ENCODE measurements at places on chromosomes 7 and 10.
A peak's percentile ranks its signal among the peaks of the same experiment; 100 is the strongest.

DNA sequence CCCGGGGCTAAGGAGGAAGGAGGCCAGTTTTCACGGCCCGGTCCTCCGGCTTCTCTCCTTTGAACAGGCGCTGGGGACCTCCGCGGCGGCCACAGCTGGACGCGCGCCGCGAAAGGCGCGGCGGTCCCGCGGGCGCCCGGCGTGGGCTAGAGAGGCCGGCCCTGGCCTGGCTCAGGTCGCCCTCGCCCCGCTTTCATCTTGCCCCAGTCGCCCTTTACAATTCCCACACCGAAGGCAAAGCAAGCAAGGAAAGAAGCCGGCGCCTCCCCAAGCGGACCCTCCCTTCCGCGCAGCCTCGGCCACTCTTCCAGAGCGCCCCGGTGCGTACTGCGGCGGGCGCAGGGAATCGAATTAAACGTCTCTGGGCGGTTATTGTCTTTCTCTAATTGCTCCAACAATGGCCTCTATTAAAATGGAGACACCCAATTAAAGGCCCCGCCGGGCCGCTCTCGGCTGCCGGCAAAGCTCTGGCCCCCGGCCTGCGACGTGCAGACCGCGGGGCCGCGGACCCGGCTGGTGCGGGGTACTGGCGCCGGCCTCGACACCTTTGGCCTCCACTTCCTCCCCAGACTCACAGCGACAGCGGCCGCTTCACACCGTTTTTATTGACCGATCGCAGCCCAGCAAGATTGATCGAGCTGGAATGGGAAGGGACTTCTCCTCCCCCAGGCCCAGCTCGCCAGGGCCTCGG is 4.5 kb upstream of the GATA3 start:
- DNase-seq: no peak

GRCh38 chr7:159195946-159196345 is 51.3 kb upstream of the VIPR2 start:
- DNase-seq: no peak

GRCh38 chr7:137890449-137890921 is 43.7 kb upstream of the DGKI start:
- no peak for DNase-seq

DNA sequence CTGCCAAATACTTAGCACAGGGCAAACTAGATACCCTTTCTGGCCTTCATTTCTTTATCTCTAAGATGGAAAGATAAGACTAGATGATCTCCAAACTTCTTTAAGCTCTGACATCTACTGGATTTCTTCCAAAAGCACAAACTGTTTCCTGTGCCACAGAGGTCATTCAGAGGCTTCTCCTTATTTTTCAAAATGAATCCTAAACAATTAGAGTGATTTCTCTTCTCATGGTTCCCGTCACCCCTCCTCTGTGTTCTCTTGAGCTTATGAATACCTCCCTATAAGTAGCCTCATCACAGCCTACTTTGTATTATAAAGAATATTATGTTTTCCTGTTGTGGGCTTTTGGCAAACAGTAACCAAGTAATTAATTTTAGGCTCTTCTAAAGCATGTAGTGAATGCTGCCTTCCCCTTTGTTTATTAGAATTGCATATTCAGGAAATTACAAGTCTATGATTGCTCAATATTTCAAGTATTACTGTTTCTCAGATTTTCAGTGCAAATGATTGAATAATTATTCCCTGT is 179.5 kb downstream of the REEP3 start:
- DNase-seq: no peak

DNA sequence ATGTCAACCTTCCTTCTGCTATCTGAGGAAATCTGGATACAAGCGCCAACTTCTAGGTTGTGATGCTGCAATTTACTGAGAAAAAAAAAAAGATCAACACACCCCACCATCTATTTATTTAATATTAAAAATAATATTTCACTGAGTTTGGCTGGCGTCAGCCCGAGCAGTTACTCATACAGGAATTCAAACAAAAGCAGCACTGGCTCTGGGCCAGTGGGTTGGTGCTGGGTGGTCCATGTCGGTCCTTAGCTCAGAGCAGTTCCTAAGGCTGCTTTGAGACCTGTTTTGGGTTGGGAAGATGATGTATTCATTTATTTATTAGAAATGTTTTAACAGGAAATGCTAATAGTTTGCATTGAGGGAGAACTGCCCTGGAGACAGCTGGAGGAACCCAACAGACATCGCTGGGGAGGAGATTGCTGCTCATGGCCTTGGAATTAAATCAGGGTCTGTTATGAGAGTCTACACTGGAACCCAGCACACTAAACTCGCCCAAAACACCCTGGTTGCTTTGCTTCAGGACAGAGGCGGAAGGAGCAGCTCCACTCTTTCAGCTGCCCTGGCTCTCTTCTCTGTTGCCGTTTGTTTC is 36.3 kb upstream of the GOT1 start:
- no peak for DNase-seq

- no peak for DNase-seq
These were observed 83.6 kb downstream of the RNF216 start for GRCh38 chr7:5697754-5698424.

DNA sequence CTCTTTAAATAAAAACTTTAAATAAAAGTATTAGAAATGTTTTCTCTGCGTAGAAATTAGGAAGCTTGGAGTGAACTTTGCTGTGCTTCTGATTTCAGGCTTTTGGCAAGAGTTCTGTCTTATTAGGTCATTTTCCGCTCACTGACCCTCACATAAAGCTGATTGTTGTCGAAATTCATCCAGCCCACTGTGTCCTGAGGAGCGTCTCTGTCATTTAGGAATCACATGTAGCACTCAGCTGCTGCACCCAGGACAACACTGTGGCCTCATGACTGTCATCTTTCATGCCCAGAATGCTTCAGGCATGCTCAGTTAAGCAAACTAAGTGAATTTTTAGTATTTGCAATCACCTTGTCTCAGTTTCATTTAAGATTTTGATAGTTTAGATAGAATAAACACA is 57.8 kb upstream of the MSRB2 start:
- DNase-seq: peak; percentile 2

- DNase-seq: no peak
These were observed 40.4 kb upstream of the KIAA1217 start for GRCh38 chr10:24168258-24169170.

DNA sequence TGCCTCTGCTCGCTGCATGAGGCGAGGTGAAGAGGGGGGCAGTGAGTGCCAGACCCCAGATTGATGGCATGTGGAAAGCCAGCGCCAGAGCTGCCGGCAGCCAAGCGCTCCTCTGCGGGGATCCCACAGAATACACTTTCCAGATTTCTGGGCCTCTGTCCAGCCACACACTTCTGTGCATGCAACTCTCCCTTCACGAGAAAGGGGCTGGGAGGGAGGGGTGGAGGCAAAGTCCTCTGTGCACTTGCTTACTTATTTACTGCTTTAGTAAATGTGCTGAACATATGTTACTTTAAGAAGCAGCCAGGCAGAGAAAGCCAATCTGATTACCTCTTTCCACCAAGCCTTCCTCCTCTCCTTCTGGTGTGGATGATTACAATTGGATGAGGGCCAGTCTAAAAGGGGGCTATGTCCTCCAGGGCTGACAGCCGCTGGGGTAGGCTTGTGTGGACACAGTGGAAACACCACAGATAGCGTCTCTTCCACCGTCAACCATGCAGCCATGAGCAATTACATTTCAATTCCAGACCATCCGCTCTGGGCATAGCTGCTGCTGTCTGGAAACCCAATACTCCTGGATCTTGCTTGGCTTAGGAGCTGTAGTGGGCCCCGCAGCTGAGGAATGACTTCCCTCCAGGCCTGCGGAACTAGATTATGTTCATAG is 322.8 kb upstream of the ANKRD30A start:
- DNase-seq: peak; percentile 40

DNA sequence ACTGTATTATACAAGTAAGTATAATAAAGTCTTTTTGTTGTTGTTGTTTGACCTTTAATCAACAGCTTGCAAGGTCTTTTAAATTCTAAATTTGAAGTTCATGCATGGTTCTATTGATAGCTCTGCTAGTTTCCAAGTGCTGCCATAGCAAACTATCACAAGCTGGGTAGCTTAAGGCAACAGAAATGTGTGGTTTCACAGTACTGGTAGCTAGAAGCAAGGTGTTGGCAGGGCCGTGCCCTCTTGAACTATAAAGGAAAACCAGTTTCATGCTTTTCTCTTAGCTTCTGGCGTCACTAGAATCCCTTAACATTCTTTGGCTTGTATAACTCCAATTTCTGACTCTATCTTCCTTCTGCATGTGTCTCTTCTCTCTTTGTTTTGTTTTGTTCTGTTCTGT is 1021.9 kb upstream of the AUTS2 start:
- no peak for DNase-seq

DNA sequence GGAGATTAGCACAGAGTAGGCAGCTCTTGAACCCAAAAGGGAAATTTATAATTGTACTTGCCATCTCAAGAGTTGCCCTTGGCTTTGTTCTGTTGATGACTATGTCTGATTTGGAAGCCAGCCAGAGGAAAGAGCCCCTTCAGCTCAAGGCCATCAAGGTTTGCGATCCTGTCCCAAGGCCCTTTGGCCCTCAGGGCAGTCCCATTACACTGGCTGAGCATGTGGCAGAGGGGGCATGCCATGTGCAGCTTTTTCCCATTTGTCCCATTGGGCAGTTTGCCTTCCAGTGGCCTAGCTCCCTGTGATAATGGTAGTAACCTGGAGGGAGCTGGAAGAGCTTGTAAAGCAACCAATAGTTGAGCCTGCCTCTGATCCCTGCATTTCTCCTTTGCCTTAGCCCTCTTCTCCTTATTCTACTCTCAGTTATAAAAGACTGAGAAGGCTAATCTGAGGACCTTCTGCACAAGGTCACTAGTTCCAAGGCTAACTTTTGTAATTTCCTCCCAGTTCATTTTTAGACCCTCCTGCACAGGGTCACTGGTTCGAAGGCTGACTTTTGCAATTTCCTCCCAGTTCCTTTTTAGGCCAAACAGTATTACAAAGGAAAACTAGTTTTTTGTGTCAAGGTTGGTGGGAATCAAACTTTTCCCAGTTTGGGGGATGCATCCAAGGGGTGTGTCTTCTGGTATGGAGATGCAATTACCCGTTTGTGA is 31.0 kb upstream of the ARHGAP12 start:
- DNase-seq: no peak

GRCh38 chr10:80462299-80462980 is 8.3 kb downstream of the TSPAN14 start:
- DNase-seq: no peak

GRCh38 chr7:141263983-141264382 is 190.1 kb downstream of the TMEM178B start:
- DNase-seq: no peak

Data from hypothalamus (tissue), 51 donors.